Fibroblast of skin of left biceps (primary cell): ENCODE measurements at places on chromosomes 3 and 15.

DNA sequence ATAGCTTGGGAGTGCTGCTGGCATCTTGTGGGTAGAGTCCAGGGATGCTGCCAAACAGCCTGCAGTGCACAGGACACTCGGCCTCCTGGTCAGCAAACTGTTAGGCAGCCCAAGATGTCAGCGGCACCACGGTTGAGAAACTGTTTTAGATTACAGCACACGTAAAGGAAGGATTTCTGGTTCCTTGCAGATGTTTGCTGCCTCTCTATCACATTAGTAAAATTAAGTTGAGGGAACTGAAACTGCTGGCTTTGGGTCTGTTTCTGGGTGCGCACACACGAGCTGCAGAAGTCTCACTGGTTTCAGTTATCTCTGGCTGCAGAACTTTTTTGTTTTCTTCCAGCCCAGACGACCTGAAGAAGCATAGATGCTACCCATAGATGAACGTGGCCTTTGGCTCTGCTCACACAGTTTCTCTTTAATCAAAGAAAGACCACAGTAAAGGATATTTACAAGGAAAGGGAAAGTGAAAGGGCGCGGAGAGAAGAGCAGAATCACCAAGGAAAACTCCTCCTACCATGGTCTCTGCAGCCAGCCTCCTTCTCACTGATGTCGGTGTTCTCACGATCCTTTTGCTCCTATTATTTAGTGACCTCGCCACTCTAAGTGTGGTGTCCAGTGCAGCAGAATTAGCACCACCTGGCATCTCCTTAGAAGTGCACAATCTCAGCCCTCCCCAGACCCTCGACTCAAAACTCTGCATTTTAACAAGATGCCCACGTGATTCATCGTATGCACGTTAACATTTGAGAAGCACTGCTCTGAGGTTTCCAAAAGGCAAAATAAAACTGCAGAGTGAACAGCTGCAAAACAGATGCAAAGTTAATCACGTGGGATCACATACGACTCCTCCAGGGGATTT, 50.6 kb upstream of the AKAP13 start:
- no peak for DNase-seq

- DNase-seq = no peak
Observed at GRCh38 chr3:42236611-42237010, 29.4 kb downstream of the CCK start.

GRCh38 chr15:94937242-94937641, 705.9 kb downstream of the MCTP2 start:
- no peak for DNase-seq

DNA sequence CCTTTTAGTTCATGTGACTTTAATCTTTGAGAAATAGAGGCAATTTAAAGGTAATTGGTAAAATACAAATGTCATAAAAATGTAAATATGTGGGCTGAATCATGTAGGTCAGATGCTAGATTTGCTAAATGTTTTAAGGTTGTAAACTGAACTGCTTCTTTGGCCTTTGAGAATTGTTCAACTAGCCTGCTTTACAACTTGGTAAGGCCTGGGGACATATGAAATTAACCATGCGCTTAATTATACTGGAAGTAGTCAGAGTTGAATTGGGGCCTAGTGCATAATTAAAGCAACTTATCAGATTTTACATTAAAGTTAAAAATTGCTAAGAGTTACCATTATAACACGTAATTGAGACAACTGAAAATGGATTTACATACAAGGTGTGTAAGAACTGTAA, 21.0 kb upstream of the TMEM45A start:
- no peak for DNase-seq

GRCh38 chr15:89157918-89158564, 63.3 kb downstream of the RLBP1 start:
- DNase-seq = no peak

DNA sequence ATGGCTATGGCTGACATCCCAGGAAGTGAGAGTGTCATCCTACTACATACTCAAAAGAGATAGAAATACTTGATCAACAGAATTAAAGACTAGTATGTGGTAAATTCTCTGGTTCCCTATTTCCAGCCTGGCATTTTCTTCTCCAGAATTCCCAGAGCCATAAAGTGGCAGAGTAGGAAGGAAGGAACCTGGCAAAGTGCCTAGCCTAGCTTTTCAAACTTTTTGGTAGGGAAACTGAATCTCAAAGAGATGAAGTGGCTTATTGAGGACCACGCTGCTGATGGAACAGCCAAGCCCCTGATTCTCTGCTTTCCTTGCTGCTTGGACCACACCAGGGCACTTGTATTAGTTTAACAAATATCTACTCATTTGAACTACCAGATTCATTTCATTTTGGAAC, 312.4 kb upstream of the RORA start:
- no peak for DNase-seq

DNA sequence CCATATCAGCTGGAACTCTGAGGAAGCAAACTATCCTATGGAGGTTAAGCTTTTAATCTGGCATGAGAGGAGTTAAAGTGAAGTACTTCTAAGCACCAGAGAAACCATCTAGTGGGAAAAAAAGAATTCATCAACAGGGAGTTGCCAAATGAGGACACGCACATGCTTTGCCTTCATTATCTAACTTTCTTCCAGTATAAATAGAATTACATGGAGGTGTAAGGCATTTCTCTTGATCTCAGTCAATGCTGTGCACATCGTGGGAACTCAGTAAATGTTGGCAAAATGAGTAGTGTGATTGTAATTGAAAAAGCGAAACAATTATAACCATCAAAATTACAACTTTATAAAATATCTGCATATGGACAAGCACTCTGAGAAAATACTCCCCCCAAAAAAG, 8.0 kb upstream of the GSK3B start:
- DNase-seq = no peak
